ENCODE measurements at places on chromosomes 6 and 20. TPM values are rescaled to one million over a fixed set of nuclear protein-coding genes. Genes with fewer than 3 reads are reported as not detected.

DNA sequence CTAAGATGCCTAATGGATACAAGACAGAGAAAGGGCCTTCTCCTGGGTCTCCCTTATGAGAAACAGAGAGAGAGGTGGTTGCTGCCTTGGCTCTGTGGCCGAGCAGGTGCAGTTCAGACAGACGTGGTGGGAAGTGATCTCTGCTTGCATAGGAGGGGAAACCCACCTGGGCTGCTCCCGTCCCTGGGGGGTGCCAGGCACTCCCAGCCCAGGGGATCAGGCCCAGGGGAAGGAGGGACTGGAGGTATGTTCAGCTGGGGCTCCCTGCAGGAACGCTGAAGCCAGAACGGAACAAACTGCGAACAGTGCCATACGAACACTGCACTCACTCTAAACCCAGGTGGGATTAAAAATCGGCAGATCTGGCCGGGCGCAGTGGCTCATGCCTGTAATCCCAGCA lies 35.7 kb upstream of the OVOL2 start:
- H3K27me3 ChIP-seq, result no peaks in the 10 kb centered on the region
- no peak for DNase-seq
- H3K36me3 ChIP-seq, result no peaks in the 10 kb centered on the region
- H3K4me1 ChIP-seq, result no peaks in the 10 kb centered on the region

DNA sequence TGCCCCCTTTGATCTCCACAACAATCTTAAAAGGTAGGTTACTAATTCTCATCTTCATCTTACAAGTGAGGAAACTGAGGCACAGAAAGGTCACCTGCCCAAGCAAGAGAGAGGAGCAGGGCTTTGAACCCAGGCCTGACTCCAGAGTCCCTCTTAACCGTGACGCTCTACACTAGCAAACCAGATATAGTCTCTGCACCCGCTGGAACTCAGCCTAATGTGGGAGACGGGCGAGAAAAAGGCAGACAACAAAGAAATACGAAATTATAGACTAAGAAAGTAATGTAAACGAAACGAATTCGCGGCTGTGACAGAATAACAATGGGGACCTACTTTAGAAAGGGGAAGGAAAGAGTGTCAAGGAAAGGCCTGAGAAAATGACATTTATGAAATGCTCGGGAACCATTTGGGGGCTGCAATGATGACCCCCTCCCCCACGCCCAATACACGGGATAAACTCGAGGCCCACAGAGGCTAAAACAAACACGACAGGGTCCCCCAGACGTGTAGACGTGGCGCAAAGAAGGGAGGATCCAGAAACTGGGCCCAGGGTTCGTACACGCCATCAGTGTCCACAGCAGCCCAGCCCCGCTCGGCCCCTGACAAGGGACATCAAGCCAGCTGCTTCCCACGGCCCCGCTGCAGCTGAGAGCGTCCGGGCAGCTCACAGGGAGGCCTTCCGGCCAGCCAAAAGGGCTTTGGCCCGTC lies 637 bp downstream of the TRPC4AP start:
- no peak for DNase-seq
- H3K4me1 ChIP-seq, result peaks cover 14% of the 10 kb centered on the region
- H3K36me3 ChIP-seq, result no peaks in the 10 kb centered on the region
- peak overlapping the region; percentile 91 for H3K27ac ChIP-seq
- H3K27me3 ChIP-seq, result no peaks in the 10 kb centered on the region

DNA sequence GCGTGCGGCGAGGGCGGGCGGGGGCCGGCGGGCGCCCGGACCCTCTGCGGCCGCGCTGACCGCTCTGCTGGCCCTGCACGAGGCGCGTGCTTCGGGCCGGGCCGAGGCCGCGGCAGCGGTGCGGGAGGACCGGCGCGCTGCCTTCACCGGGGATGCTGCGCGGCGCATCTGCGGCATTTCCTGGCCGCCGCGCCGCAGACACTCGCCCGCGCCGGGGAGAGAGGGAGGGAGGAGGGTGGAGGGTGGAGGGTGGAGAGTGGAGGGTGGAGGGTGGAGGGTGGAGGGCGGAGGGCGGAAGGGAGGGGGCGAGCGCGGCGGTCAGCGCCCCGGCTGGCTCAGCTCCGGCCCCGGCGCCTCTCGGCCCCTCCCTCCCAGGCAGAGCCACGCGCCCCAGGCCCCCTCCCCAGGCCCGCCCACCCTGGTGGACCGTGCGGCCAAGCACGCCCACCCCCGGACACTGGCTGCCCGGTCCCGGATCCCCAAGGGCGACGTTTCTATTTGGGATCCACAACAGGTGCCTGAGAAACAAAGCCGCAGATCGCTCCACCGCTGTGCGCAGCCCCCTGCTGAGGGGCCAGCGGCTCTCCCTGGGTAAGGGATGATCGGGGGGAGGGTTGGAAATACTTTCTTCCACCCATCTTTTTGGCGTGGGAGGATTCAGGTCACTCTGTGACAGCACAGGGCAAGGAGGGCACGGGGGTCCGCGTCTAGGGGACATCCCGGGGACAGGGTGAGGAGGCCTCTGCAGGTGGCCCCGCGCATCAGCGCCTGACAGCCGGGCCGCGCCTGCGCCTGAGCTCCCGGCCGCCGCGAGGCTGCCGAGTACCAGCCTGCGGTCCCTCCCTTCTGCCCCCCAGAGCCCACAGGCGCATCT lies 111.2 kb upstream of the BEND6 start:
- H3K4me3 ChIP-seq, result peak overlapping the region; percentile 77
- peak; percentile 59 for DNase-seq
- H3K27me3 ChIP-seq, result no peaks in the 10 kb centered on the region
- H3K27ac ChIP-seq, result peak overlapping the region; percentile 84
- H3K4me1 ChIP-seq, result peaks cover 9% of the 10 kb centered on the region
- no peaks in the 10 kb centered on the region for H3K36me3 ChIP-seq

GRCh38 chr6:111666847-111667246 lies 61.2 kb upstream of the TRAF3IP2 start:
- H3K4me1 ChIP-seq, result no peaks in the 10 kb centered on the region
- H3K27me3 ChIP-seq, result no peaks in the 10 kb centered on the region
- peak overlapping the region; percentile 73 for H3K27ac ChIP-seq
- DNase-seq, result no peak

DNA sequence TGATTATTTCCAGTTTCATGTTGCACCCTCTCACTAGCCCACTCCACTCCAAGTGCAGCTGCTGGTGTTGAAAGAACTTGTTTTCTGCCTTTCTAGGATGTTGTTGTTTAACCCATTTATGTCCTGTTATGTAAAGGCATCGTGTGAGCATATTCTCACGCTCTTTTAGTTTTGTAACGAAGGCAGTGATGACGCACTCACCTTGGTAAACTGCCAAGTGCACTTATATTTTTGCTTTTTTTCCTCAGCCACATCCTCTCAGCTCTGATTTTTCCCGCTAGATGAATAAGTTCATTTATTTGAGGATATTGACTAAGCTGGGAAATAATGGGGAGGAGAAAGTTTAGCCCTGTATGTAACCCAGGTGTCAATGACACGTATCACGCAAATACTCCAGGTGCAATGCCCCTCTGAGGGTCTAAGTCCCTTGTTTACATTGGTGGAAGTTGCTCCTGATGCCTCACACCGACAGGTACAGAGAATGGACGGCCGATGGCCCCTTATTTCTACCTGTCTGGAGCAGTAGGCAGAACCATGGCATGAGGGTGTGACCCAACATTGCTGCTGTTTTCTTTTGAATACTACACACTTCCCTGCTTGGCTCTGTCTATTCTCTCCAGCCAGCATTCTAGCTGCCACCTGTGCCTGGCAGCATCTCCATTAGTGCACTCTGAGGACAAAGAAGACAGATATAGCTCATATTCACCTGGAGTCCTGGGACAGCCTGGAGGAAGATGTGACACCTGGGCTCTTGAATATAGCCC lies 132.7 kb upstream of the SLC24A3 start:
- H3K27me3 ChIP-seq, result no peaks in the 10 kb centered on the region
- H3K36me3 ChIP-seq, result no peaks in the 10 kb centered on the region
- no peaks in the 10 kb centered on the region for H3K4me1 ChIP-seq
- no peak for DNase-seq
- no peak overlapping the region for H3K4me3 ChIP-seq

DNA sequence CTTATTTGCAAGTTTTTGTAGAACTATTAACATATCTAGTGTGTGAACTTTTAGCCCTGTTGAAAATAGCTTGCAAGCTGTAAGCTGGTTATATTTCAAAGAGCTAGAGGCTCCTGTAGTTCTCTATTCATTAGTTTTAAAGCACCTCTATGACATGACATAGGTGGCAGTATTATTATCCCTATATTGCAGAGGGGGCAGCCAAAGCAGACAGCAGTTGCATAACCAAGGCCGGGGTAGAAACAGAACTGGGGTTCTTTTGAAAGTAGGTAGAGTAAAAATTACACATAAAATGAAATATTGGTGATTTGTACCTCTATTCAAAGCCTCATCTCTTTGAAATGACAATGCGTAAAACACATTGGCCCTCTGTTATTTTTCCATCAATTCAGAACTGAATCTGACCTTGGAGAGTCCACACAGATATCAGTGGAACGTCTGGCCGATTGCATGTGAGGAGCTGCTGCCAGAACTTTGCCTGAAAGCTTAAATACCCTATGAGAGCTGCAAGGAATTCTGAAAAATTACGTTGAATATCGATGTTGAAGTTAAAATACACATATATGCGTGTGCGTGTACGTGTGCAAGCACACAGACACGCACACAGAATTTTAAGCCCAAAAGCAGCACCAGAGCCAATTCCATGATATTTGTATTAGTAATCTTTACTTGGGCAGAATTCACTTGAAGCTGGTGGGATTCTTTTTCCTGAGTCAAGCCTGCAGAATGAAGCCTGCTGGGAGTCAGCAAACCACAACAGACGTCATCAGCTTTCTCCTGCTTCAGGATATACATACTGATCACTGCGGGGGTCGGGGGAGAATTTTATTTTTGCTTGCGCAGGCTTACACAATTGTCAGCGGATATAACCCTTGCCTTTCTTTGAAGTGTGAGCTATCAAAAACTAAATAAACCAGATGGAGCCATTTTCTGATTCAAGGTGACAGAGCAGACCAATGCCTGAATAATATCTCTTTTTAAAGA lies 163.2 kb downstream of the PDE7B start:
- H3K4me3 ChIP-seq, result no peak overlapping the region
- no peak for DNase-seq
- peak overlapping the region; percentile 5 for H3K27ac ChIP-seq
- H3K4me1 ChIP-seq, result no peaks in the 10 kb centered on the region
- H3K27me3 ChIP-seq, result no peaks in the 10 kb centered on the region

DNA sequence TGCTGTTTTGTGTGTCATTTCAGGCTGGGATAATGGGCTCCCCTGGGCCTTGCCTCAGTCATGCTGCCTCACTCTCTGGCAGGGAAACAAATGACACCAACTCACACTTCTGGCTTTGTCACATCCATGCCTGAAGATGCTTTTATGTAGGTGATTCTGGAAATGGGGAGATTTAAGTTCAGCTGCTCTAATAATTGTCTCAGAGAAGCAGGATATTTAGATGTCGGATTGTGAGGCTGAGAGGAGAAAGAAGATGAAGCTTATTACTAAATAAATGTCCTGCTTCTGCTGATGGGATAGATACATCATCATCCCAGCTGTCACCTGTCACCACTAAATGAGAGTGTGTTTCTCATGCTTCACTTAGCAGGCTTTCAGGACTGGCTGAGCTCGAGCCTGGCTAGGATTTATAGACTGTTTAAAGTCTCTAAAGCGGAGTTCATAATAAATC lies 480.2 kb upstream of the SPTLC3 start:
- no peaks in the 10 kb centered on the region for H3K36me3 ChIP-seq
- no peaks in the 10 kb centered on the region for H3K27me3 ChIP-seq
- DNase-seq, result no peak
- no peak overlapping the region for H3K4me3 ChIP-seq
- H3K27ac ChIP-seq, result no peak overlapping the region

DNA sequence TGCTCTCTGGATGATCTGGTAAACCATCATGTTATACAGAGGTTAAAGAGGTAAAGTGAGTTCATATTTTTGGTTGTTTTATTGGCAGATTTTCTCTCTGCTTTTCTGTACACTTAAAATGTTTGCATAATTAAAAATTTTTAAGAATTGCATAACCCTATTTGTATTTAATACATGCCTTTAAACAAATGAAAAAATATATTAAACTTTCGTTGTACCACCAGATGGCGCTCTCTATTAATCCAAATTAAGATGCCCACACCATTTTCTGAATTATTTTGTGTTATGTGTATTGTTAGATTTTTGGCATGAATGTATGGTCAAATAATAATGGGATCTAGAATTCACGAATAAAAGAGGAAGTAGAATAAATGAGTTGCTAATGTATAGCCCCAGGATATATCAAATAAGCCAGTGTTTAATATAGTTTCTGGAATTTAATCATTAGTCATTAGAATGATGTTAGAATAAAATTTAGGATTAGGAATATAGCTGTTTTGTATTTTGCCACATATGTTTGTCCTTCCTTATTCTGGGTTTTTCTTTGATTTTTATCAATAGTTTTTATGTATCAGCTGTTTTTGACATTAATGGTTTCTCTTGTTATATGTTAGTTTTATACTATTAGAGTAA lies 38.9 kb downstream of the SMAP1 start:
- H3K36me3 ChIP-seq, result no peaks in the 10 kb centered on the region
- H3K4me1 ChIP-seq, result no peaks in the 10 kb centered on the region
- no peak overlapping the region for H3K27ac ChIP-seq
- H3K4me3 ChIP-seq, result no peak overlapping the region
- peak; percentile 26 for DNase-seq

- peaks cover 7% of the 10 kb centered on the region for H3K4me1 ChIP-seq
- no peak for DNase-seq
- H3K4me3 ChIP-seq, result no peak overlapping the region
- H3K27ac ChIP-seq, result no peak overlapping the region
- no peaks in the 10 kb centered on the region for H3K27me3 ChIP-seq
Observed at GRCh38 chr6:139944976-139945375, 570.5 kb upstream of the CITED2 start.

DNA sequence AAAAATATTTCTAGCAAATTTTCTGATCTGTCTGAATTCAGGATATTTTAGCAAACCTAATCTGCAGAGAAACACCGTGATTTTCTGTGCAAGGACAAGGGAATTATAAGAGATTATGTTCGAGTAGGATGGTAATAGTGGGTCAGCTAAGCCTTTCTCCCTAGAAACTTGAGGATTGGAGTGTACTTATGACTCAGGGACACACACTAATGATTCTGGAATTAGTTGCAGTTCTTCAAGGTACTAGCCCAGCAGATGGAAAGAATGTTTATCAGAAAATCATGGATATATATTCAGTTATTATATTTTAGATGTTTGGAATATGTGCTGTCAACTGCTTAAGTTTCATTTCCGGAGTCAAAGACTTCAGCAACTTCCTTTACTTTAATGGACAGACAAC lies 177.1 kb upstream of the MAP3K7 start:
- no peaks in the 10 kb centered on the region for H3K4me1 ChIP-seq
- no peak overlapping the region for H3K4me3 ChIP-seq
- no peaks in the 10 kb centered on the region for H3K36me3 ChIP-seq
- no peaks in the 10 kb centered on the region for H3K27me3 ChIP-seq
- DNase-seq, result no peak

- H3K27ac ChIP-seq, result no peak overlapping the region
- no peak for DNase-seq
- H3K4me3 ChIP-seq, result no peak overlapping the region
- no peaks in the 10 kb centered on the region for H3K4me1 ChIP-seq
- H3K27me3 ChIP-seq, result no peaks in the 10 kb centered on the region
- H3K36me3 ChIP-seq, result no peaks in the 10 kb centered on the region
Observed at GRCh38 chr6:21348504-21349195, 244.9 kb upstream of the SOX4 start.

GRCh38 chr6:158787395-158787794 lies 31.8 kb downstream of the EZR start:
- H3K27ac ChIP-seq, result no peak overlapping the region
- H3K4me1 ChIP-seq, result no peaks in the 10 kb centered on the region
- peaks cover 4% of the 10 kb centered on the region for H3K36me3 ChIP-seq

Gene C20orf204
- total RNA-seq, result 1.9 TPM
